ENCODE measurements at places on chromosomes 2 and 18. TPM values are rescaled to one million over a fixed set of nuclear protein-coding genes. Genes with fewer than 3 reads are reported as not detected.

LOXHD1 gene
- total RNA-seq = 0.38 TPM

PROKR1 gene
- total RNA-seq = not detected

- DNase-seq = peak; percentile 42
Measured at GRCh38 chr18:13183790-13184189, 34.8 kb upstream of the LDLRAD4 start.

GRCh38 chr18:72965616-72966015 is 97.8 kb upstream of the NETO1 start:
- DNase-seq = no peak

DNA sequence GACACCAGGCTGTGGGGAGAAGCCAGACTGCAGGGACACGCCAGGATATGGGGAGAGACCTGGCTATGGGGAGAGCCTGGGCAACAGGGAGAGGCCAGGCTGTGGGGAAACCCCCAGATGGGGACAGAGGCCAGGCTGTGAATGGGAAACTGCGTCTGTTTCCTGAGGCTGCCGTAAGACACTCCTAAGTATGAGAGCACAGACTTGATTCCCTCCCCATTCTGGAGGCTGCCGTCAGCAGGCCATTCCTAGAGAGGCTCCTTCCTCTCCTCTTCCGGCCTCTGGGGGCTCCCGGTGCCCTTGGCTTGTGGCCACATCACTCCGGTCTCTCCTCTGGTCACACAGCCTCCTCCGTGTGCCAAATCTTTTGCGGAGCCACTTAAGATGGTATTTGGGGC is 32.3 kb downstream of the ADI1 start:
- no peak for DNase-seq

GRCh38 chr18:58520969-58521368 is 107.9 kb downstream of the ALPK2 start:
- DNase-seq = no peak

DNA sequence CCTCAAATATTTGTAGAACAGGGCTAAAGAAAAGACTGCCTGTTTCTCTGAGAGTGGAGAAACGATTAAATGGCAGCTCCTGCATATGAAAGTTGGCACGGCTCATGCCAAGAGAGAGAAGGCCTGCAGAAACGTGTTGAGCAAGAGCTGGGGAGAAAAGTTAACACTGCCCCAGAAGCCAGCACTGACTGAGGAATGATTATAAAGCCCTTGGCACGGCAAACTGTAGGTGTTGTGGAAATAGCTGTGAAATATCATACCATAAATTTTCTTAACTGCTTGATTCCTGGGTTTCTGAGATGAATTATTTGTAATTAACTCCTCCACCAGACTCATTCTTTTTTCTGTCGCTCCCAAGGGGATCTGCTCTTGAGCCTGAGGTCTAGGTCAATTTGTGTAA is 4.3 kb downstream of the FRZB start:
- no peak for DNase-seq

DNA sequence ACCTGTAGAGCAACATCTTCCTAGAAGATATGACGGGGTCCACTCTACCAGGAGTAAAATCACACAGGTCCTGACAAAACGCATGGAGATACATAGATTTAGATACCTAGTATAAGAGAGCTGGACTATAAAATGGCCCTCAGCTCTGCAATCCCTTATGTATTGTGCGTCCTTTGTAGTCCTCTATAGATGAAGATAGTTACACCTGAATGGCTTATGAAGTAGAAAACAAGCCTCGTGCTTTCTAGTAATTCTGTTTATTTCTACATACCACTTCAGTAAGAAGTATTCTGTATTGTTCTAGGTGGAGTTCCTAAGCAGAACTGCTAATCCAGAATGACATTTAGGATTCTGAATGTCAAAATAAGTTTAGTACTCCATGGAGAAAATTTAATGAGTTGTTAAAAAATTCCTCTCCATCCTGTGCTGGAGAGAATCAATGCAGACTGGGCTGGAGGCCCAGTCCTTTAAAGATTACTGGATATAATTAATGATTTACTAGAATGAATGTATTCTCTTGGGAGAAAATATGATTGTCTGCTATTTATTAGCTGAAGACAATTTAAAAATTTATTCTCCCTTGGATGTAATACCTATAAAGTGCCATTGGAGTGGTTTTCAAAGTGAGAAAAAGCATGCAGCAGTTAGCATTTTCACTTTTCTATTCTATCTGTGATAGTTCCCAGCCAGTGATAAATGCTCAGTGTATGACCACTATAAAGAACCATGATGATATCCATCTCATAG is 147.3 kb upstream of the UNC80 start:
- no peak for DNase-seq

DNA sequence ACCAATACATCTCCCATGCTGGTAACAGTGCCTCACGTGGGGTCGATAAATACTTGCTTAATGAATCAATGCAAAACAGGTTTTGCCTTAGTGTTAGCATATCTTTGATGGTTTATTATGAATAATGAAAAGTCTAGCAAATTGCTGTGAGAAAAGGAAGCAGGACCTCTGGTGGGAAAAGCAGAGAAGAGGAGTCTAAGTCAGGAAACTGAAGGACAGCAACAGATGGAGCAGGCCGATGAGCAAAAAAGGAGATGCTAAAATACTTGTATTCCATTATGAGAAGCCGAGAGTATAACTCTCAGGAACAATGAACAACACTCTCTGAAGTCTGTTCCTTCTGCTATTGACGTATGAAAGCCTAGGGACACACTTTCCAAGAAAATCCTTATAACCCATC is 555.2 kb upstream of the KLHL29 start:
- no peak for DNase-seq

Measured in thyroid gland (tissue), 4 donors.